ENCODE measurements at places on chromosomes 3 and 15.

- no peak for DNase-seq
These were observed 30.5 kb upstream of the APH1B start for GRCh38 chr15:63246691-63247469.

DNA sequence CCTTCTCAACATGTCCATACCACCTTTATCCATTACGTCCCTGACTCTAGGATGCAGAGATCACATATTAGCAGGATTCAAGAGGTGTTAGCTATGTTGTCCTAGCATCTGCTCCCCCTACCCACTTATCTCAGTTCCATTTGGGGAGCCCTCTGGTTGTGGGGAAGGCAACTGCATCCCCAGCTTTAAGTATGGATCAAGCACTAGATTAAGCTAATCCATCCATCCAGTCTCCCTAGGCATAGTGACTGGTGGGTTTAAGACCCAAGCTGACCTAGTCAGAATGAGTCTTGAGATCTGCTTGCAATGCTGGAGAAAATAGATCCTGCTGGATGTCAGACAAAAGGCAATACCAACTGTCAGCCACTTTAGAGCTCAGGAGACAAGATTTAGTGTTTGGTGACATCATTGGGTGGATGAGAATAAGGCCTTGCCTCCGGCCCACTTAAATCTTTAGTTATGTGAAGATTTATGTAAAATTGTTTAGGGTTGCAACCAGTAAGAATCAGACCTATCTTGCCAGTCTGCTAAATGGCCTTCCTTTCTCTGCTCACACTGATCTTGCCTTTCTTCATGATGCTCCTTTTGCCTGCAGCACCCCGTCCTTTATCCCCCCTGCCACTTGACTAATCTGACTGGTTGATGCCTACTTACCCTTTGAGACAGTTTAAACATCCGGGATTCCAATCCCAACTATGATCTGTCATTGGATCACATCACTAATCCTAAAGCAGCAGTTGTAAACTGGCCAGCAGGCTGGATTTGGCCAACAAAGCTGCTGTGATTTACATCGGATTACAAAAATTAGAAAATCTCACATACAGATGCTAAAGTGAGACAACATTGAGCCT, 2.1 kb upstream of the ISY1 start:
- no peak for DNase-seq

GRCh38 chr15:67512140-67512539, 8.8 kb upstream of the C15orf61 start:
- no peak for DNase-seq

DNA sequence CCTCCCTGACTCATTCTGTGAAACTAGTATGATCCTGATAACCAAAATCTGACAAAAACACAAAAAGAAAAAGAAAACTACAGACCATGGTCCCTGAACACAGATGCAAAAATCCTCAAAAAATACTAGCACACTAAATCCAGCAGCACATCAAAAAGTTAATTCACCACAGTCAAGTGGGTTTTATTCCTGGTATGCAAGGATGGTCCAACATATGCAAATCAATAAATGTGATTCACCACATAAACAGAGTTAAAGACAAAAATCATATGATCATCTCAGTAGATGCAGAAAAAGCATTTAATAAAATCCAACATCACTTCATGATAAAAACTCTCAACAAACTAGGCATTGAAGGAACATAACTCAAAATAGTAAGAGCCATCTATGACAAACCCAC, 12.8 kb downstream of the SAXO2 start:
- no peak for DNase-seq

DNA sequence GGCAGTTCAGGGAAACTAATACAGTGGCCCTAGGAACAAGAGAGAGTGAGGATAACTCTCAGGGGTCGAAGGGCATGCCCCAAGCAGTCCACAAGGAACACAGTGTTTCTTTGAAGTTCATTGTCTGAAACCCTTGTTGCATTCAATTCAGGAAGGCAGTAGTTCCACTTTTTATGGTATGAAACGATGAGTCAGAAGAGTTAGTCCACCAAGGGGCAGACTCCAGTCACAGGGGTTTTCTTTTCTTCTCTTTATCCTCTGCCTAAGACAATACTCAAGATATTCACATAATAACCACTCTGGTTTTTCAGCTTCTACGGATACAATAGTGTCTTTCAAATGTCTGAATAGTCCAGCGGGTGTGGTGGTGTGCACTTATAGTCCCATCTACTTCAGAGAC, 23.7 kb upstream of the TICRR start:
- no peak for DNase-seq

DNA sequence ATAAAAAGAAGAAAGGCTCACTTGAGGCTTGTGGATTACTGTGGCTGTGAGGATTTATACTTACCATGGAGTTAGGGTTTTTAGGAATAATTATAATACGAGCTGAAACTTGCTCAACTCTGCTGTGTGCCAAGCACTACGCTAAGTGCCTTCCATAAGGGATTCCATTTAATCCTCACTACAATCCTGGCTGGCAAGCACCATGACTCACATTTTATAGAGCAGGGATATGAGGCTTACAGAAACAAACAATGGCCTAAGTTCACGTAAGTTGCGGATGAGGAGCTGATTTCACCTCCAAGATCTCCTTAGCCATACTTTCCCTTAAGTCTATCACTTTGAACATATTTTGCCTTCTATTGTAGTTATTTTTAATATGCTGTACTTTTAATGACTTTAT, 43.9 kb upstream of the ARL8B start:
- DNase-seq = no peak

- DNase-seq = no peak
These were observed 705.0 kb downstream of the MECOM start for GRCh38 chr3:168958466-168958865.

GRCh38 chr3:5300638-5301037, 113.1 kb downstream of the EDEM1 start:
- DNase-seq = no peak

GRCh38 chr3:43638594-43639447, 17.0 kb upstream of the ANO10 start:
- DNase-seq = peak; percentile 54

DNA sequence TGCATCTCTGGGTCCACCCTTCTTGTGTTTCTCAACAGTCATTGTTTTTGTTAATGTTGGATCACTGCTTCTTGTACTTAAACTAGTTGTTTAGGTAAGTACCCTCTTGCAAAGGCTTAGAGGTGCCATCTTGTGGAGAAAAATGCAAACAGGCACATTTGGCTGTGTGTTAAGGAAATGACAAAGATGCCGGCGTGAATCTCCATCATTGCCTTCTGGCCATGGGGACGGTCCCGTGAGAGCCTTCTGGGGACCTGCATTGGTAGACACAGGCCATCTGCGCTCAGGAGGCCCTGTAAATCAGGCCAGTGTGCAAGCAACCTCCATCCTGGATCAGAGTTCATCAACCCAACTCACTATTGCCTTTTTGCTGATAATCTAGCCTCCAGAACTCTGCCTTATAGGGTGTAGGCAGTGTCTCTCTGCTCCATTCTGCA, 158.6 kb upstream of the NR2E3 start:
- peak; percentile 12 for DNase-seq

GRCh38 chr3:4672725-4673275, 179.7 kb downstream of the ITPR1 start:
- no peak for DNase-seq

GRCh38 chr15:65372787-65373067, 5.1 kb downstream of the IGDCC3 start:
- no peak for DNase-seq

GRCh38 chr3:150079029-150079739, 108.5 kb upstream of the PFN2 start:
- DNase-seq = no peak

DNA sequence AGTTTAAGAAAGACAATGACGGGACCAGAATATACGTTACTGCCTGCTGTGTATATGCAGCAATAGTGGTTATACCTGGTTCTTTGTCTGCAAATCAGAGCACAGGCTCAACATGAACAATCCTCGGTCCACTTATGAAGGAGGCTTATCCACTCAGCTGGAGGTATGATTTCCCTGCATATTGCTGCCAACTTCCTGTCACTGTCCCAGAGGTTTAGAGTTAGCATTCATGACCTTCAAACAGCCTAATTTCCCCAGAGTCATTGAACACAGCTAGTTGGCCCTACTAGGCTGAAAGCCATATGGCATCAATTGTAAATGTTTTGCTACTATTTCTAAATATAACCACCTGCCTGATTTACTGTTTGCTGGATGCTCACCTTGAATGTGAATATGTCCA, 224.9 kb upstream of the ZNF717 start:
- DNase-seq = no peak

DNA sequence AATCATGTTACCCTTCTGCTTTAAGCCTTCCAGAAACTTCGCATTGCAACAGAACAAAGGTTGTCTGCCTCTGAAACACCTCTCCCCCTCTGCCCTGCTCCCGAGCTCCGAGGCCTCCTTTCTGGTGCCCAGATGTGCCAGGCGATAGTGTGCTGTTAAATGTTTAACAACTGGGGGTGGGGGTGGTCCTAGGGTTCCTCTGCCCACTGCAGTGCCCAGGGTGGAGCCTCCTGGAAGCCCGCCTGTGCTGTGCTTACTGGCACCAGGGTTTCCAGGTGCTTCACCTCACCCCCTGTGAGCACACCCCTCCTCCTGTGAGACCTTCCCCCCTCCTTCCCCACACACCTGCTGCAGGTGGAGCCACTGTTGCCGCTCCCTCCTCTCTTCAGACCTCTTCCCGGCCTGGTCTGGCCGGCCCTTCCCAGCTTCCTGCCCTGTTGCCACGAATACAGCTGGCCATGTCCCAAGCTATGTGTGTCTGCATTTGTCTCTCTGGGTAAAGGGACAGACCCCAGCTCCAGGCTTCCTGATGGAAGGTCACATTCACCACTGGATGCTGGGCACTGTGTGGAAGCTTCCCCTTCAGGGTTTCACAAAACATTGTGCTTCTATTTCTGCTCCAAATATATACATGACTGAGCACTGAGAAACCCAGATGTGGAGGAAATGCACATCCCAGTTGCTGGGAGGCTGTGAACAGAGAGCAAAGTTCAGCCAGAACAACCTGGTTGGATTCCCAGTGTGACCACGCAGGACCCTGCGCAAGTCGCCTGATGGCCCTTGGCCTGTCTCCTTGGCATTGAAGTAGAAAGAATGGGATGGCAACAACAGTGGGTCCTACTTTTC, 37.2 kb downstream of the MGLL start:
- no peak for DNase-seq

DNA sequence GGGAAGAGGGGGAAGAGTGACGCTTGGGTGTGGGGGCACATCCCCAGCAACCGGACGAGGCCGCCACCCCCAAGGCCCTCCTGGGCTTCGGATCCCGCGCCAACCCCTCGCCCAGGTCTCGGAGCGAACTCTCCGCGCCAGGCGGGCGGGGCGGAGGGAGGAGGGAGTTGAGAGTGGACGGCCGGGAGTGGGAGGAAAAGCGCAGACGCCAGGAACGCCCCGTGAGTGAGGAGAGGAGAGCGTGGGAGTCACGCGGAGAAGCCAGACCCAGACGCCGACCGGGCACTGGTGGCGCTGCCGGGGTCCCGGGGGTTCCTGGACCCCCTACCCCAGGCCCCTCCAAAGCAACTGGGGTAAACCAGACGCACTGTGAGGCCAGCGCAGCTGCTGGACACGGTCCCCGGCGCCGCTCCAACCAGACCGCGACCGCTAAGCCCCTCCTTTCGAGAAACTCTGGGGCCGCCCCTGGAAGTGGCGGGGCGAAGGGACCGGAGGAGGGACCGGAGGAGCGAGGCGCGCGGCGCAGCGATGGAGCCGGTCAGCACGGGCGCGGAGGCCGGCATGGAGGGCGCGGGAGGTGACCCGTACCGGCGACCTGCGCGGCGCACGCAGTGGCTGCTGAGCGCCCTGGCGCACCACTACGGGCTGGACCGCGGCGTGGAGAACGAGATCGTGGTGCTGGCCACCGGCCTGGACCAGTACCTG, at the start of gene EFCC1:
EFCC1 (plus strand) TSS at position 204 of the 705 bp plus-strand sequence; CDS start at position 529, 325 bp downstream.
- no peak for DNase-seq

GRCh38 chr3:178454726-178455125, 81.5 kb upstream of the KCNMB2 start:
- DNase-seq = no peak

DNA sequence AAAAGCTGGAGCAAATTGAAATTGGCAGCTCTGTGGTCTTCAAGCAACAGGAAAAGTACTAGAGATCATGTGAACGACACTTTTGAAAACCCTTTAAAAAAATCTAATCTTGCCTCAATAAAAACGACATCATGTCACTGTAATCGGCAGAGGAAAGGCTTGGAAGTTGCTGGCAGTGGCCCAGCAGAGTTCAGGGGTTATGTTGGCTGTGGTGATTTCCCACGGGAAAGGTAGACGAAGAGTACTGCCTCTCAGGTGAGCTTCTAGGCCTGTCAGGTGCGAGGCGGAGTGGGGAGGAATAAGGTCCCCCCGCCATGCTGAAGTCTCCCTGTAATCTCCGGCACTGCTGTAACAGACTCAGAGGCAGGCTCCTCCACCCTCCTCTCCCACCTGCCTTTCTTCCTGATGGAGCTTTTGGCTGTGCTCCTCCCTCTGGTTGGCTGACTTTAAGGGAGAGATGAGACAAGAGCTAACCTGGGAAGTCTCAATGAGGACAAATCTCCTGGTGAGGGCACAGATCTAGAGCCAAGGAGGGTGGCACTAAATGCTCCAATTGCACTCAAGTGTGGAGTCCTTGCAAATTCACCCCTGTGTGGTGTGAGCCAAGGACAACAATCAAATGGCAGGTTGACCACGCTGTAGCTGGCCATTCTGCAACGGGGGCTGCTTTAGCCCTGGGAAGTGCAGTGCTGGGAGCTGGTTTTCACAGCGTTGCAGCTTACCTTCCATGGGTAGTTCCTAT, 18.7 kb upstream of the HES1 start:
- no peak for DNase-seq

DNA sequence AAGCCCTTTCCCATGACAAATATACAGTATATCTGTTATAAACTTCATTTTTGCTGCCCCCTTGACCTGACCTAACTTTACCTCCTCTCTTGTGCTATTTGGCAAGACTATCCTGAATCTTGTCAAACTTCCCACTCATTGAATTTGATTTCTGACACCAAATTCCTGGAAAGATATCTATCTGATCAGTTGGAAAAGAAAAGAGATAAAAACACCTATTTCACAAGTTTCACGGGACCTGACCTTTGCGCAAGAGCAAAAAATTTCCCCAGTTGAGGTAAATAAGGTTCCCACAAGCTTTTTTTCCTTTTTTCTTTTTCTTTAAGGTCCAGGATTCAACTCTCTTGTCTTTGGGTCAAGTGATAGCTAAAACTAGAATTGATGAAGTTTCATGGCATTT, 189.2 kb upstream of the LPP start:
- DNase-seq = no peak

- peak; percentile 34 for DNase-seq
These were observed 14.1 kb upstream of the HRH1 start for GRCh38 chr3:11140030-11140712.

GRCh38 chr3:191348098-191348497, 17.8 kb upstream of the UTS2B start:
- no peak for DNase-seq

- DNase-seq = no peak
These were observed 4.0 kb downstream of the EPHB3 start for GRCh38 chr3:184565421-184566211.

GRCh38 chr3:19541284-19541683, 392.7 kb downstream of the EFHB start:
- DNase-seq = no peak

- no peak for DNase-seq
These were observed 8.1 kb downstream of the RAD18 start for GRCh38 chr3:8954938-8955763.
